Astrocyte of the hippocampus (primary cell): ENCODE measurements at places on chromosomes 2 and 18.

DNA sequence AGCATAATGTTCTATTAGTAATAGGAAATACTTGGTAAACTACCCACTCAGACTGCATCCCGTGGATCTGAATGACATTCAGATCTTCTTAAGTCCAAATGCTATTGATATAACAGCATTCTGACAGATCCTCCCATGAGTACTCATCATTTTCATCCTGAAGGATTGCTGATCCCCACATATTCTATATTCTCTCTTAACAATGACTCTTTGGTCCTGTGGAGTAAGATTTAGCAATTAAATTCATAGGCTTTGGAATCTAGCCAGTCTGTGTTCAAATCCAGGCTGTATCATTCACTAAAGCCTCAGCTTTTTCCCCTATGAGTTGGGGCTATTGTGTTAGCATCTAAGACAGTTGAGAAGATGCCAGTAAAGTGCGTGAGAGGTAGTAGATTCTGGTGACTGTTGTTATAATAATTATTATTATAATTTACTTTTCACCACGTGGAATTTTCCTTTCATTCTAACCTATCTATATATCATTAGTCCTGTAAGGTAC lies 591.3 kb upstream of the SYT4 start:
- DNase-seq: no peak

DNA sequence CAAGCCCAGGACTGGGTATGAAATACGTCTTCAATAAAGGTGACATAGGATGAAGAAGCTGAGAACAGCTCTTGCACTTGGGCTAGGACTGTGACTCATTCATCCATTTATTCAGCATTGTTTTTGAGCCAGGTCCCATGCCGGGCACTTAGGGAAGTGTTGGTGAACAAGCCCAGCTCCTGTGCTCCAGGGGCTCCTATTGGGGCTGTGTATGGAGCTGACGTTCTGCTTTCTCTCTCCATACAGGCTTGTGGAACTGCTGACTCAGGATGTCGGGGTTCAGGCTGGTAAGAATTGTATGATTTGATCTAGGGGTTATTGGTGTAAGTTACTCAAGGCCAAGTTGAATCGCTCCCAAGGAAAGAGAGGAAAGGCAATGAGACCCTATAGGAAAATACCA lies 24.0 kb downstream of the MYO7B start:
- no peak for DNase-seq

DNA sequence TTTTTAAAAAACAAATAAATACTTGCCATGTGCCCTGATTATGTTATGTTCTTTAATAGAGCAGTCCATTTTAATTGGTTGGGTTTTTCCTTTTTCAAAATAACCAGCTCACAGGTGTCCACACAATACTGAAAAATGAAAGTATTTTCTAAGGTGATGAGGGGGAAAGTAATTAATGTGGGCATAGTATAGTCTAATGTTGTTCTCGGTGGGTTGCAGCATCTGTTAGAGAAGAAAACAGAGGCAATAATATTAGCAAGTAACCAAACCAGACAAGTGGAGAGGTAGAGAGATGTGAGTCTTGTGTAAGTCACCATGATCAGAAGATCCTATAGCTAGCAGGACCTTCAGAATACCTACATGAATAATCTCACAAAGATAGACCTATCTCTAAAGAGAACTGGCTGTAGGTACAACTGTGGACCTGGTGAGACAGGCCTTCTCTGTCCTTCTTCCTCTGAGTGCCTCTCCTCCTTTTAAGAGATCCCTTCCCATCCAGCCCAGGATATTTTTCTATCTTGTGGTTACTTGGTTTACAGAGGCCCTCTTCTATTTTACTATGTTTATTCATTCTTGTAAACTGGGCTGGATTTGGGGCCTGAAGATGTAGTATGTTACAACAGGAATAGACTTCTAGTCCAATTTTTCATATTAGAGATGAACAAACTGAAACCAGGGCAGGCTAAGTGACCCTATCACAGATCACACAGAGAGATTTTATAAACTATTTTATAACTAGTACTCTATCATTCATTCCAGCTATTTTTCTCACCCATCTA lies 67.1 kb upstream of the MSTN start:
- DNase-seq: no peak

DNA sequence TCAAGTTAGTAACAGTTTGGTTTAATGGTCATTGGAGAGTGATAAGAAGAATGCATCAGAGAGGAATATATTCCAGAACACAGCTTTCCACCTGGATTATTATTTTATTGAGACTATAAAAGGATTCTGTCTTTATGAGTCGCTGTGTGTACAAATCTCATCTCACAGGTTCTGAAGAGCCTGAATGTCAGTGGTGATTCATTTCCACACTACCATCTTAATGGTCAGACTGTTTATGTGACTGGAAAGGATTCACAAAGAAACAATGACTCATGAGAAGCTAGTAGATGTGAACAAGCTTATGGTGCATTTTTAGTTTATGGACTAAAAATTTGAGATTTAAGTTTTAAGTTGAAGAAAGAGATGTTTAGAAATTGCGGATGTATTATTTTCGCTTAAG lies 685.4 kb upstream of the NRXN1 start:
- DNase-seq: peak; percentile 45

GRCh38 chr2:242034138-242034537 lies 164.6 kb downstream of the RTP5 start:
- DNase-seq: peak; percentile 16

- no peak for DNase-seq
Measured at GRCh38 chr2:60840880-60841279, 40.5 kb upstream of the REL start.

DNA sequence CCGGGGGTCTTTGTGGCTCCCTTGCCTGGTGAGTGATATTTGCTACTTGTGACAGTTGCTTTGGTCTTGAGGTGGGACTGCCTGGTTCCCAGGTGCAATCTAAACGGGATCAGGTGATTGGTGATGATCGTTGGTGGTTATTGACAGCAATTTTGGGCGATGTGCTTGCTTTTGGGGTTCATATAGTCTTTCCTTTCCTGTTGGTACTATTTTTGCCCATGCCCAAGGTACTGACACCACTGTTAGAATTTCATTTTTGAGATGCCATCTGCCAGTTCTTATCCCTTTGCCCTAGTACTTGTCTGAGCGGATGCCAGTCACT lies 573 bp downstream of the WDR7 start:
- no peak for DNase-seq

DNA sequence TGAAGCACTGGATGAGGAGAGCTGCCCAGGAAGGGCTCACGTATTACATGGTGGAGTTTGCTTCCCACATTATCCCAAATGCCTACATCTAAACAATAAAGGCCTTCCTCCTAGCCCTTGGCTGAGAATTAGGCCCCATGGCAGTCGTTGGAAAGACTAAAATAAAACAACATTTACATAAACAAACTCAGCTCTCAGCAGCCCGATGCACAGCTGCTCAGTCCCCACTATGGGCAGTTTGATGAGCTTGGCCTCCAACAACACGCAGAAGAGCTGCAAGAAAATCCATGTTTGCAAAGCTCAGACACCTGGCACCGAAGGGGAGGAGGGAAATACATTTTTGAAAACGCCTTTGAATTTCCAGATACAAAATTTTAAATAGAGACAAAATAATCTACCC lies 352.4 kb downstream of the EIPR1 start:
- no peak for DNase-seq

DNA sequence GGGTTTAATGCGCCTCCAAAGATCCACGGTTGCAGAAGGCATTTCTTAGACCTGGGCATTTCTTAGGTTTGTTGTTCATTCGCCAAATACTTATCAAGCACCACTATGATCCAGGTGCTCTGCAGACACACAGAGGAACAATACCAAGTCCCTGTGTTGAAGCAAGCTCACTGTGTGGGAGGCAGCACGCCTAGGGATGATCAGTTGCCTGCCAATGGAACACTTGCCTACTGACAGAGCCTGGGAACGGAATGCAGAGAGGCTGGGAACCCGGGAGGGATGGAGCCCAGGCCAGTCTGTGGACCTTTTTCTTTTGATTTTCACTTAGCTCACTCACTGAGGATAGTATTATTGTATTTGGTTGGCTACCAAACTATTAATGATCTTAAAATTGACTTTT lies 1.9 kb upstream of the GRP start:
- DNase-seq: no peak

- no peak for DNase-seq
Measured at GRCh38 chr2:24785671-24786321, 7.4 kb downstream of the PTRHD1 start.

DNA sequence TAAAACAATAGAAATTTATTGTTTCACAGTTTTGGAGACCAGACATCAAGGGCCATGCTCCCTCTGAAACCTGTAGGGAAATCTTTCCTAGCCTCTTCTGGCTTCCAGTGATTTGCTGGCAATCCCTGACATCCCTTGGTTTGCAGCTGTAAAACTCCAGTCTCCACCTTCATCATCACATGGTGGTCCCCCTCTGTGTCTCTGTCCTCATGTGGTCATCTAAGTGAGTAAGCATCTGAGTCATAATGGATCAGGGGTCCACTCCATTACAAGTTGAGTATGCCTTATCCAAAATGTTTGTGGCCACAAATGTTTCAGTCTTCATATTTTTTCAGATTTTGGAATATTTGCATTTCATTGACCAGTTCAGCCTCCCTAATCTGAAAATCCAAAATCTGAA lies 5.6 kb upstream of the SGPP2 start:
- DNase-seq: no peak

- DNase-seq: no peak
Measured at GRCh38 chr2:239466061-239466754, 65.4 kb upstream of the HDAC4 start.

GRCh38 chr18:48133671-48134251 lies 203.3 kb upstream of the SMAD2 start:
- DNase-seq: peak; percentile 58

GRCh38 chr2:151730262-151730975 lies 3.9 kb downstream of the NEB start:
- DNase-seq: peak; percentile 63

DNA sequence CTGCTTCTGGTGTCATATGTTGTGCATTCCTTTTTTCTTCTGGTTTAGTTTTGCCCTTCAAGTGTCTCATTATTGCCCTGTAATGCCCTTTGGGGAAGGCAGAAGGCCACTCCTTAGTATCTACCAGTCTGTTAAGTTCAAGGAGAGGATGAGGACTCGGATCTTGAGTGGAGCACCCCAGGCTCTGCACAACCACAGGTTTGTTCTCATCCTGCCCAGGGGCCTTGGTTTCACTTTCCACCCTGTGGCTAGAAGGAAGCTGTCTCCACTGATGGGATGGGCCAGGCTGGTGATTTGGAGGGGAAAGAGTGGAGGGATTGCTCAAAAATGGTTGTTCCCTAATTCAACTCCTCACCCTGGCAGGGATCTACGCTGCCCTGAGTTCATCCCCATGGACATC lies 30.2 kb upstream of the RAB11FIP5 start:
- DNase-seq: no peak

DNA sequence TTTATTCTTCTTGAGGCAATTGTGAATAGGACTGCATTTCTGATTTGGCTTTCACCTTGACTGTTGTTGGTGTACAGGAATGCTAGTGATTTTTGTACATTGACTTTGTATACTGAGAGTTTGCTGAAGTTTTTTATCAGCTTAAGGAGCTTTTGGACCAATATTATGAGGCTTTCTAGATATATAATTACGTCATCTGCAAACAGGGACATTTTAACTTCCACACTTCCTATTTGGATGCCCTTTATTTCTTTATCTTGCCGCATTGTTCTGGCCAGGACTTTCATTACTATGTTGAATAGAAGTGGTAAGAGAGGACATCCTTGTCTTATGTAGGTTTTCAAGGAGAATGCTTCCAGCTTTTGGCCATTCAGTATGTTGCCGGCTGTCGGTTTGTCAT lies 425.4 kb upstream of the CHAC2 start:
- DNase-seq: no peak

GRCh38 chr2:74077636-74078035 lies 70.1 kb downstream of the BOLA3 start:
- peak; percentile 7 for DNase-seq

DNA sequence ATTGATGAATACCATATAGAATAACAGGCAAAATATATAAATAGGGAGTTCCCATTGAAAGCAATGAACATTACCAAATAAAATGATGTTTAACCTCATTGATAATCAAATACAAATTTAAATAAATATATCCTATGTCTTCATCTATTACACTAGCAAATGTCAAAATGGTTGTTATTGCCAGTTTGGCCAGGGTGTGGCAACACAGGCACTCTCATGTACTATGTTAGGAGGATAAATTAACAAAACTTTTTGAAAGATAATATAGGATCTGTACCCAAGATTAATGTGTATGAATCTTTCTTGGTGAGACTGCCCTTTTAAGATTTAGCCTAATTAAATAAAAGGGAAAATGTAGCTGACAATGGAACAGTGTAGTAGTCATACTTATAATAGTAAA lies 659.3 kb downstream of the ERBB4 start:
- DNase-seq: peak; percentile 33

DNA sequence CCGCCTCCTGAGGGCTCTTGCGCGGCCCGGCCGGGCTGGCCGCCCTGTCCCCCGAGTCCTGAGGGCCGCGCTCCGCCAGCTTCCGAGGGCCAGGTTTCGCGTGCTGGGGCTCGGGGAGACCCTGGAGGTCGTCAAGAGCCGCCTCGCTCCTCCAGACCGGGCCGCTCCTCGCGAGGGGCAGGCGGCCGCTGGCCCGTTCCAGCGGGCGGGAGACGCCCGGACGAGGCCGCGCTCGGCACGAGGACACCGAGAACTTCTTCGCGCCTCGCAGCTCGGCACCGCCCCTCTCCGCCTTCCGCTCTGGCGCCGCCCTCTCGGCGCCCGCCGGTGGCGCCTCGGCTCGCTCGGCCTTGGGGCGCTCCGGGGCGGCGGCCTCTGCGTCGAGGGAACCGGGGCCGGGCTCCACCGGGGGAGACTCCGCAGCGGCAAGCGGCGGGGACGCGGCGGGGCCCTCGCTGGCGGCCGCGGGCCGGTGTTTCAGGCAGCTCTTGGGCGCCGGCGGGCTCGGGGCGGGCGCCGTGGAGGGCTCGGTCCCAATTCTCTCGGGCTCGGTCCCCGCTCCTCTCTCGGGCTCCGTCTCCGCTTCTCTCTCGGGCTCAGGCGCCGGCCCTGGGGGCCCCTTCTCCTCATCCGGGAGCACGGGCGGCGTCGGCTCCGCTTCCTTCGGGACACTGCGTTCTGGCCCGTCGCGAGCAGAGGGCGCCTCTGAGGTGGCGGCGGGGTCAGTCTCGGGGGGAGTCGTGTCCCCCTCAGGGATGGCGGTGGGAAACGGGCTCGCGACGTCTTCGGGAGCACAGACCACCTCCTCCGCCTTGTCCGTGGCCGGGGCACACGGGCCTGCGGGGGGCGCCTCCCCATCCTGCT lies 91.6 kb upstream of the MGAT4A start:
- DNase-seq: peak; percentile 63

- DNase-seq: no peak
Measured at GRCh38 chr2:28369358-28369757, 23.3 kb upstream of the FOSL2 start.

- DNase-seq: peak; percentile 75
Measured at GRCh38 chr2:207231967-207232366, 66.2 kb upstream of the KLF7 start.
